ENCODE measurements at places on chromosomes 11 and 22.

DNA sequence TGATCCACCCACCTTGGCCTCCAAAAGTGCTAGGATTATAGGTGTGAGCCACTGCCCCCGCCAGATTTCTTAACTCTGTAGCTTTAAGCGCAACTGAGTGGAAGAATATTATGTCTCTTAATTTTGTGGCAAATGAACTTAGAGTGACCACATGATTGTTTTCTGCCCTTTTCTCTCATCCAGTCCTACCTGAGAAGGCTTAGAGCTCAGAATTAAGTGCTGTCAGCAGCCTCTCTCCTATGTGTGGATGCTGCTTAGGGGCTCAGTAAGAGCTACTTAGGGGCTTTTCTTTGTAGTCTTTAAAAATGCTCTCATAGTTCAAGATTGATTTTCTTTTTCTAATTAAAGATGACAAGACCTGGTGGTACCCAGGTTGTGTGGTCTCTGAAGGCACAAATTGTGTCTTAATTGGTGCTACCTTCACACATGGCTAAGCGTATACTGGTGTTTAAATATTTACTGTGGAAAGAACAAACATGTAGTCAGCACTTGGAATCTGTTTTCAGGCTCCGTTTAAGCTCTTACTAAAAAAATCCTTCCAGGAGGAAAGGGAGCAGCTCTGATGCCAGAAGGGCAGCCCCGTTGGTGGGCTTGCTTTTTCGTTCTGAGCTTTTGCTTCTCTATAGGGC is 59.3 kb downstream of the DEPDC5 start:
- no peak for DNase-seq

GRCh38 chr11:14357881-14358728 is 878 bp downstream of the RRAS2 start:
- peak; percentile 8 for DNase-seq

- no peak for DNase-seq
These were observed 20.8 kb downstream of the BID start for GRCh38 chr22:17753401-17753989.

- peak; percentile 17 for DNase-seq
These were observed 84.0 kb upstream of the CTSC start for GRCh38 chr11:88421530-88421929.

DNA sequence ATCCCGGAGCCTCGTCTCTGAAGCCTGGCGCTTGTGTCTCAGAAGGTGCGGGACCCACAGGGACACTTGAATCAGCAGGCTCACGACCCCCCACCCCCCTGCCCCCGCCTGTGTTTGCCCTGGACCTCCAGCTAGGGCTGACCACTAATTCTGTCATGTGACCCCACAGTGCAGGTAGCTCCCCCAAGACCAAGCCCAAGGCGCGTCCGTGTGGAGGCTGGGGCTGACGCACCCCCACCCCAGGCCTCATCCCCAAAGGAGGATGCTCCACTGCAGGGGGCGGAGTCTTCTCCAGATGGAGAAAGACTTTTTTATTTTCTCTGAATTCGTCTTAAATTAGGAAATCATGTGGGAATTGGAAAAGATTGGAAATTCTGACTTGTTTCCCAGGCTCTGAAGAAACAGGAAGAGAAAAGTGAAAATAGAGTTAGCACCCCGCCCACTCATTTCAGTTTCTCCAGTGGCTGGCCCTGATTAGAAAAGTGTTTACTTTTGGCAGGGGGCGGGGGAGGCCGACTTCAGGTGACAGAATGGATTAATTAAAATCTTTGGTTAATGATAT is 1.0 kb upstream of the RELA start:
- no peak for DNase-seq

DNA sequence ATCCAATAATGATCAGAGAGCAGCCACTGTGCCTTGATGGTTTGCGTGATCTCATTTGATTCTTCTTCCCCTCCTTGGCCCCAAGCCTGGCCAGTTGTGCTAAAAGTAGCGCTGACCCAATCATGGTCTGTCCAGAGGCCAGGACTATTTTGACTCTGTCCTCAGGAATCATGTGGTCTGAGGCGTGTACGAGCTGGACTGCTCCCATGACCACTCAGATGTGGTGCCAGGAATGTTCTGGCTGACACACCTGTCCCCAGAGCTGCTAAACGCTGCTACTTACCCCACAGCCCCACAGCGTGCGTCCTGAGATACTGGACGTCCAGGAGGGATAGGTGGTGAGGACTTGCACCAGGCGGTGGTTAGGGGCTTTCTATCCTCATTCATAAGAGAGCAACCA is 70.5 kb downstream of the FEZ1 start:
- DNase-seq = no peak

DNA sequence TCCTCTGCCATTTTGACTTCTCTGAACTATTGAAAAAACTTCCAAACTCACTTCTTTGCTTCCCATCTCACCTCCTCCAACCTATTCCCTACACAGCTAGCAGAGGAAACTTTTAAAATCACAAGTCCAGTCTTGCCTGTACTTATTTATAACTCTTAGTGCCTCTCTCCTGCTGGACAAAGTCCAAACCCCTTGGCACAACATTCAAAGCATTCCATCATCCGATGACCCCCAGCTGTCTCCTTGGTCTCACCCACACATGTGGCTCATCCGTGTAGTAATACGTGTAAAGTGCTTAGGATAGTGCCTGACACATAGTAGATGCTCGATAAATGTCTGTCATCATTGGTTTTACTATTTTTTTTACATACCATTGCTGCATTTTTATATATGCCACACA is 101.4 kb downstream of the PARVA start:
- DNase-seq = no peak

- DNase-seq = no peak
These were observed 72.5 kb downstream of the GLYATL1 start for GRCh38 chr11:59011655-59012397.
